ENCODE measurements at places on chromosomes 7 and 10.

- no peak for DNase-seq
Observed at GRCh38 chr7:140390466-140391190, 7.7 kb downstream of the SLC37A3 start.

DNA sequence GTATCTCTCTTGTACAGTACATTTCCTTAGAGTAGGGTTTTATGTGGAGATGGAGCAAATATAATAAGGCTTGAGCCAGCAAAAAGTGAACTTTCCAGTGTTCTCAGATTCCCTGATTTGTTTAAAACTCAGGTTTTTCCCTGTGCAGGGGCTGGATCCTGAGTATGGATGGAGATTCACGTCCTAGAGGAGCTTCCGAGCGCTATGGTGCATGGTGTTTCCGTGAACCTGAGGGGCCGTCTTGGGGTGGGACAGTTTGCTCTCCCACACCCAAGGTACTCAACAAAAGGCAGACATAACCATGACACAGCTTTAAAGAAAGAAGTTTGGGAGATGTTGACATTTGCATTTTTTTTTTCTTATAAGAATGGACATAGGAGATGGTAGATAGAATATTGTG lies 122.5 kb downstream of the SEC23IP start:
- DNase-seq: no peak

- no peak for DNase-seq
Observed at GRCh38 chr7:148858489-148858888, 25.6 kb downstream of the EZH2 start.

GRCh38 chr10:98425511-98426352 lies 10.8 kb upstream of the PYROXD2 start:
- peak; percentile 55 for DNase-seq

DNA sequence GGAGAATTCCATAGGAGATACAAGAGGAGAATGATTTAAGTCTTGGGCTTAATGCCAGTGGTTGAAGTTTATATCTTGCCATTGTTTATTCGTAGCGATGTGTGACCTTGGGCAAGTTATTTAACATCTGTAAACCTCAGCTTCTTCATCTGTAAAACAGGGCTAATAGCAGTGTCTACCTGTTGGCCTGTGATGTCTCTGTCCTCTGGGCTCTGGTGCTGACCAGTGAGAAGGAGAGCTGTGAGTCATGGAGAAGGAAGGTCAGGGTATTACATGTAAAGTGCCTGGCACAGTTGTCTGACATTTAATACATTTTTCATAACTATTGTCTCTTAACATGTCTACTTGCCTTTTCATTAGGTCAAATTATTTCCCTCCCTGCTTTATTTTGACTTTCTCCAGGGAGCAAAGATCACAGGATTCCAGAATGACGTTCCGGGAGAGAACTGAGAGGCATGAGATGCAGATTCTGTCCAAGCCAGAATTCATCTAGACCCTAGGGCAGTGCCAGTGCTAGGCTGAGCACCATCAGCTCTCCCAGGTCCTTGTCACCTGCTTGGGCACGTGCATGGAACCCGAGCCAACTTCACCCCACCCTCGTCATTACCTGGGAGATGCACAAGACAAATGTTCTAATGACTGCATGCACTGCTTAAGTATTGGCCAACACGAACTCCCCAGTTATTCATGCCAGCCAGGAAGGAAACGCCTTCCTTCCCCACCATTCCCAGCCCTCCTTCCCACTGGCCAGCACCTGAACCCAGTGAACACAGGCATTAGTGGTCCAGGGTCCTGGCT lies 187.9 kb downstream of the DPY19L1 start:
- peak; percentile 59 for DNase-seq

Measured in MCF 10A (cell line).